NCI-H146 (cell line): ENCODE measurements at places on chromosomes 3 and 15.

DNA sequence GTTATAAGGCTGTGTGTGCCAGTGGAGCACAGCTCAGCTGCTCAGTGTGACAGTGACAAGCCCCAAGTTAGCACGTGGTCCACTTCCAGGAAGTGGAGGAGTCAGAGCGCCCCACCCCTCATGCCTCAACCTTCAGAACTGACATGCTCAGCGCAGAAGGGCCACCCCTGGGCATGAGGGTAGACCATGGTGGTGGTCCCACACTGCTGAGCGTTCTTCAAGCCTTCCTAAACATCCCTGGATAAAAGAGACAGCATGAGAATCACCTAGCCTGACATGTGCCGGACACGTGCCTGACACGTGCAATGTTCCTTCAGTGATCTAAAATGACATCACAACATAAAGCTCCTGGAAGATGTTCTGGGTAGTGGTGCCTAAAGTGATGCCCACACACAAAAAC lies 16.8 kb downstream of the ATP10A start:
- no peak for DNase-seq

- no peak for DNase-seq
These were observed 81.6 kb upstream of the ROBO2 start for GRCh38 chr3:76958274-76958673.

- DNase-seq, result no peak
These were observed 49.5 kb downstream of the ARHGAP31 start for GRCh38 chr3:119343719-119344118.

- DNase-seq, result no peak
These were observed 66.4 kb downstream of the XXYLT1 start for GRCh38 chr3:195204360-195205163.

- DNase-seq, result no peak
These were observed 274.2 kb downstream of the XXYLT1 start for GRCh38 chr3:194996746-194997145.

DNA sequence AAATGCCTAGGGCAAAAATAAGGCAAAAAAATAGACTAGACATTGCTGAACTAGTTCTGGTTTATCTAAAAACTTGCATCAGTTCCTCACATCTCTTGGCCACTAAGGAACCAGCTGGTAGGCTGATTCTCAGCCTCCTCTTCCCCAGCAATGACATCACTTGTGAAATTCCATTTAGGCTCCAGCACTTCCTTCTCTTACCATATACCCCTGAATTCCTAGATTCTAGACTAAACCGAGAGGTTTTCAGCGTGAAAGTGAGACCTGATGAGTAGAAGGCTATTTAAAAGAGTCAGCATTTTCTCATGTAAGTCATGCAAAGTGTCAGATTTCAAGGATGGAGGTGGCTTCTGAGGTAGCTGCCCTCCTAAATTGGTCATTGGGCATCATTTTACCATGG lies 247.1 kb upstream of the CDIN1 start:
- no peak for DNase-seq

DNA sequence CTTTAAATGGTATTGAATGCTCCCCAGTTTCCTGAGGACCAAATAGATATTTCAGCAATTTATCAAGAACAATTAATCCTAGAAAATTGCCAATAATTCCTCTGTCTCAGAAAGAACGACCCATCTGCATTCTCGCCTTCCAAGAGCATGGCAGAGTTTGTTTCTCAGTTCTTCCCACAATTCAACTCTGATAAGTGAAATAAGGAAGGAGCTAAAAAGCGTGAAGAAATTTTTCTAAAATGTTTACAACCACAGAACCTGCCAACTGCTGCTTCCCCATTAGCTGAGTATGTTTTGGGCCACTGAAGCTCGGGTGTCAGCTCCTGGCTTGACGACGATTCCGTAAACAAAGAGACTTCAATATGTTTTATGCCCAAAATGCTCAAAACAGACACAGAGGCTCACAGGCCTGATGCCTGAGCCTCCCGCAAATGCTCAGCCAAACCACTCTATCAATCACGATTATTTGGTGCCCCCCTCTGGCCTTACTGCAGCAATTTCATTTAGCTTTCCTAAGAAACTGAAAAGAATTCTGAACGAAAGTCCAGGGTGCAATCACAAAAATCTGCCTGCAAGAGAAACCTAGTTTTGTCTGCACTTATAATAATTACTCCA lies 259.2 kb upstream of the CCDC54 start:
- DNase-seq, result peak; percentile 11

DNA sequence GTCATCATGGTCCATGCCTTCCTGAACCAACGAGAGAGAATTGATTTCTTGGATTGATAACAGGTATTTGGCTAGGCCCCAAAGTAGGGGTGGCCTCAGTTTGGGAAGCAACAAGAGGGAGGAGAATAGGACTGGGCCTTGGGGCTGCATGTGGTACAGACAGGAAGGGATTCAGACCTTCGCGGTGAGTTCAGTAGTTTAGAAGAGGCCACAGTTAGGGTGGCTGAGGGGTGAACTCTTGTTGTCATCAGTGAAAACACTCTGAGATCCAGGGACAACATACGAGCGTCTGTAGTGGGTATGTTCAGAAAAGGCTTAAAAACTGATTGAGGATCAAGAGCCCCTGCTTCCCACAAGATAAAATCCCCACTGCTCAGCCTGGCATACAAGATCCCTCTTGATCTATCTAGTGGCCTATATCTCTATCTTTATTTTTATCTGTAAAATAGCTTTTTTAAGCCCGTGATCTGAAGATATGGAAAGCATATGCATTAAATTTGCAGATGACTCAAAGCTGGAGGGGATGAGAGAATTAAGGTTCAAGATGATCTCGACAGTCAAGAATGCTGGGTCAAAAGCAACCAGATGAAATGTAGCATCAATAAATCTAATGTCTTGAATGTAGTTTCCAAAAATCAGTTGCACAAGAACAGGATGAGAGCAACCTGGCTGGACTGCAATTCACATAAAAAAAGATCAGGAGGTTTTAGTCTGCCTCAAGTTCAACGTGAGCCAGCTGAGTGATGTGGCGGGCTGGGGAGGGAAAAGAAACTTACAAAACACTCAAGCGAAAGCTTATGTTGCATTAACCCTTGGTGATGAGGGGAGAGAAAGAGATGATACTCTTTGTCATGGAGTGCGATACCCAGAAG lies 221.1 kb upstream of the TLE3 start:
- DNase-seq, result no peak

- peak; percentile 63 for DNase-seq
These were observed 35.2 kb downstream of the SLC6A20 start for GRCh38 chr3:45760878-45761711.

DNA sequence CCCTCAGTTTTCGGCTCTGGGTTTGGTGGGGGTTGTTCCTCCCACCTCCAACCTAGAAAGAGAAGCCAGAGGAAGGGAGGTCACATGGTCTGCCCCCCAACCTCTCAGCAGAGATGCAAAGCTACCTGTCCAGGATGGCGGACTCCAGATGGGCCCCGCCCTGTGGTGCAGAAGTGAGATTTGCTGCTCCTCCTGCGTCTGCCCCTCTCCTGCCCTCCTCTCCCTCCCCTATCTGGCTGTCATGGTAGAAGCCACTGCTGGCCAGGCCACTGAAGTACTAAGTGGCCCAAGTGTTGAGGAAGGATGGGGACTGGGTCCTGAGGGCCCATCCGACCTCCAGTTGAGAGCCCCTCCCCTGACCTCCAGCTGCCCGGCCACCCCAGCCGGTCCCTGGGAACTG lies 2.1 kb upstream of the SEMA3B start:
- DNase-seq, result no peak

DNA sequence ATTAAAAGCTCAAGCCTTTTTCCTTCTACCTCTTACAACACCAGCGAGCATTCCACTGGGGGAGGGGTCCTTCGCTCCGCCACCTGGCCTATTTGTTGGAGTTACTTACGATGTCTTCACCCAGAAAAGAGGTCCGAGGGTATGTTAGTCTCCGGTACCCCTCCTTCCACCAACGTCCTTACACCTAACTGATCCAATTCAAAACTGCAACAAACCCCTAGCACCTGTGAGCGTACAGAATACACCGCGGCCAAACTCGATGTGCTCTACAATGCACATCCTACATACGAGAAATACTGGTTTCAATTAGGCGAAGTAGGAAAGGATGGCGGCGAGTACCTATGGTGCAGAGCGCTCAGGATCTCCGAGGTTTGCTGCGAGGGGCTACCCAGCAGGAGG lies 944 bp downstream of the SLITRK3 start:
- DNase-seq, result peak; percentile 60

- DNase-seq, result no peak
These were observed 1016.8 kb downstream of the NTRK3 start for GRCh38 chr15:87239582-87240230.

- no peak for DNase-seq
These were observed 57.7 kb downstream of the CNTN4 start for GRCh38 chr3:2156244-2156847.

DNA sequence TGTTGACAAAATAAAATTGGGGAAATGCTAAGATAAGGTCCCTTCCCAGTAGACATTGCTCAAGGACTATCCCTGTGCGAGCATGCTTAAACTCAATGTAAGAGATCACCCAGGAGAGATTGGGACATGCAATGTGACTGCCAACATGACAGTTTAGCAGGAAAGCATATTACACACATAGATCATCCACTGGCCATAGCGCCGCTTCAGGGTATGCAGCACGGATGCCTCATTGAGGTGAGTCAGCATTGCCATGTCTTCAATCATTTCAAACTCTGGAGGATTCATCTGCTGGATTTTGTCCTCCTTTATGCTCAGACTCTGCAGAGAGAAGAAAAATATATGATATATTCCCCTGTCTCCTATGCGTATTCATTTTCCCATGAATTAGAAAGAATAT lies 8.9 kb downstream of the MYH15 start:
- no peak for DNase-seq

GRCh38 chr3:58329150-58329921 lies 3.4 kb upstream of the PXK start:
- no peak for DNase-seq

DNA sequence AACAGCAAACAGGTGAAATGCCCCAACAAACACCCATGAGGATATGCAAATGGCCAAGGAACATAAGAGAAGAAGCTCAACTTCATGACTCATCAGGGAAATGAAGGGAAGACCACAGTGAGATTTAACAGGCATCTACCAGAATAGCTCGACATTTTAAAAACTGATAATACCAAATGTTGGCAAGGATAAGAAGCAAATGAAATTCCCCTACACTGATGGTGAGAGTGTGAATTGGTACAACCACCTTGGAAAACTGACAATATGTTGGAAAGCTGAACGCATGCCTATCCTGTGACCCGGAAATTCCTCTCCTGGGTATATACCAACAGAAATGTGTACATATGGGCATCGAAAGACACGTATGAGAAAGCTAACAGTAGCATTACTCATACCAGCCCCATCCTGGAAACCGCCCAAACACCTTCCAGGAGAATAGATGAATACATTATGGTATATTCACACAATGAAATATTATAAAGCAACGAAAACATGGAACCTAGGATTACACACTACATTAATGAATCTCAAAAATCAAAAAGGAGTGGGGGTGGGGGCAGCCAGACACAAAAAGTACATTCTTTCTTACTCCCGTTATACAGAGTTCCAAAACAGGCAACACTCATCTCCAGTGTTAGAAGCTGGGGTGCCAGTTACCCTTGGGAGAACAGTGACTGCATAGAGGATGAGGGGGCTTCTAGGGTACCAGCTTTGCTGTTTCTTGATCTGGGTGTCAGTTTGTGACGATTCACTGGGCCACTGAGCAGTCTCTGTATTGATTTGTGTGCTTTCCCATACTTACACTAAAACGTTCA lies 16.9 kb downstream of the RFTN1 start:
- DNase-seq, result no peak

DNA sequence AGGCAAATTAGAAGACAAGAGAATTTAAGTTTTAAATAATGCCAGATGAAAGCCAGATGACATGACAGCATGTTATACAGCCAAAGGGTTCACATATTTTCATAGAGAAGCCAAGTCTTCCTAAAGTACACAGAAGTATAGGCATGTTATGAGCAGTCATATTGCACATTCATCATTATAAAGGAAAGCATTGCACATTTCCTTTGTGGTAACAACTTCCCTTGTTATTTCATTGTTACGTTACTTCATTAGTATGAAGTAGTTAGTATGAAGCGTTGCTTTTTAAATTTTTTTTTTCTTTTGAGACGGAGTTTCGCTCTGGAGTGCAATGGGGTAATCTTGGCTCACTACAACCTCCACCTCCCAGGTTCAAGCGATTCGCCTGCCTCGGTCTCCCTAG lies 4.6 kb upstream of the ABCC5 start:
- DNase-seq, result no peak

DNA sequence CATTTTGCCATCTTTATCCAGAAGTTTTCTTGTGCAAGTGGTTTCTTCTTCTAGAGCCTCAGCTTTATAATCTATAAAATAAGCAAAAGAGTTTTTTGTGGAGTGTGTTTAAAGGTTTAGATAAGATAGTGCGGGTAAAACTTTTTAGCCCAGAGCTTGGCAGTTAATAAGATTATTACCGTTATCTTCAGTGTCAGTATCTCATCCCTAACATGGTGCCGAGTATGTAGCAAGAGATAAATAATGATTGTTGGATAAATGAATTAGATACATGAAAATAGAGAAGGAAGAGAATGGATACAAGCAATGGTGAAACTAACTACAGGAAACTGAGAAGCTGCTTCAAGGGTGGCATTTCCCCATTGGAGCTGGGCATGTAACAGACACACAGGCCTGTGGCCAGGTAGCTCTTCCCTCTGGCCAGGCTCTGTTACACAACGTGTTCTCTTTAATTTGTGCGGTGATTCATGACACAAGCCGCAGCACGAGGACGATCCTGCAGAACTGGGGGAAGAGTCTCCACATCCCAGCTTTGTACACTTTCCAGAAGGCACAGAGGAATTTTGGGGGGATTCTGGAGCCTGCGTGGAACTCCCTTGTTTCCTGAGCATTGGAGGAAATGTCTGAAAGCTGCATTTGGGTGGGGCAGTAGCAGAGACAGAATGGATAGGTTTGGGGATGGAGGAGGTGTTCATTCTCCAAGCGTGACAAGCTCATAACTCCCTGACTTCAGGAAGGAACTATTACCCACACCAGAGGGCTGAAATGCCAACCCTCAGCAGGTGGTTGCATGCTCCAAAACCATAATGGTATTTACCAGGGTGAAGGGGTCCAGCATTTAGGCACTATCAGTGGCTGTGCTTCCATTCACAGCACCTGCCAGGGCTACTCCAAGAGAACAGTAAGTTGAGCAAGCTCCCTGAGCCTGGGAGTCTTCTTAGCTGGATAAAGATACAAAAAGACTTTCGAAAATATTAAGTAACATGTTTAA lies 14.2 kb upstream of the ST6GAL1 start:
- DNase-seq, result no peak

GRCh38 chr3:192905980-192906678 lies 11.5 kb downstream of the MB21D2 start:
- DNase-seq, result no peak
